ENCODE measurements at places on chromosomes 3 and 15.
A peak's percentile ranks its signal among the peaks of the same experiment; 100 is the strongest.

- DNase-seq = no peak
- no peaks in the 10 kb centered on the region for H3K36me3 ChIP-seq
- no peaks in the 10 kb centered on the region for H3K27me3 ChIP-seq
- H3K27ac ChIP-seq = no peak overlapping the region
- no peaks in the 10 kb centered on the region for H3K4me1 ChIP-seq
- no peak overlapping the region for H3K4me3 ChIP-seq
Observed at GRCh38 chr3:68866157-68866556, 66.2 kb downstream of the TAFA4 start.

DNA sequence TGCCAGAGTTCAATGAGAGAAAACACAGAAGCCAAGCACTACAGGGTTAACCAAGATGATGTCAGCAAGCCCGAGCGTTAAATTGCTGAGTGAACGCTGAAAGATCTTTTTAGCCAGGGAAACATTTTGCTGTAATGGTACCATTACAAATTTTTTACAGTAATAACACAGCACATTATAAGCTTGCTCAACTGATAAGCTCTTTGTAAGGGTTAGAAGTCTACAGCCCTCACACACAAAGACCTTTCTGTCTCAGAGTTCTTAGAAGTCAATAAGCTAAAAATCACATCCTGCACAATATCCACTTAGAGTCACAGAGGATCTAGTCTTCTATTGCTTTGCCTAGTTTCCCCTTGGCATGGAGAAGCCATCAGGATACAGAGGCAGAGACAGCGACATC is 29.9 kb downstream of the CHSY1 start:
- H3K27ac ChIP-seq = no peak overlapping the region
- H3K36me3 ChIP-seq = peaks cover 10% of the 10 kb centered on the region
- no peak overlapping the region for H3K4me3 ChIP-seq
- no peak for DNase-seq
- no peaks in the 10 kb centered on the region for H3K27me3 ChIP-seq
- no peaks in the 10 kb centered on the region for H3K4me1 ChIP-seq

GRCh38 chr3:125141596-125142419 is 70.7 kb downstream of the SLC12A8 start:
- peak; percentile 56 for DNase-seq
- H3K4me3 ChIP-seq = peak overlapping the region; percentile 57
- peaks cover 40% of the 10 kb centered on the region for H3K4me1 ChIP-seq
- peak overlapping the region; percentile 69 for H3K27ac ChIP-seq

DNA sequence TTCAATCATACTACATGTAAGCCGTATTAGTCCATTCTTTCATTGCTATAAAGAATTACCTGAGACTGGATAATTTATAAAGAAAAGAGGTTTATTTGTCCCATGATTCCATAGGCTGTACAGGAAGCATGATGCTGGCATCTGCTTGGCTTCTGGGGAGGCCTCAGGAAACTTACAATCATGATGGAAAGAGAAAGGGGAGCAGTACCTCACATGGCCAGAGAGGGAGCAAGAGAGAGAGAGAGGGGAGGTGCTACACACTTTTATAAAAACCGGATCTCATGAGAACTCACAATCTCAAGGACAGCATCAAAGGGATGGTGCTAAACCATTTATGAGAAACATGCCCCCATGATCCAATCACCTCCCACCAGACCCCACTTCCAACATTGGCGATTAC is 14.3 kb upstream of the CLASP2 start:
- no peak overlapping the region for H3K27ac ChIP-seq
- H3K36me3 ChIP-seq = no peaks in the 10 kb centered on the region
- no peaks in the 10 kb centered on the region for H3K4me1 ChIP-seq

GRCh38 chr15:47756872-47757271 is 39.6 kb downstream of the SEMA6D start:
- H3K27ac ChIP-seq = no peak overlapping the region
- H3K27me3 ChIP-seq = no peaks in the 10 kb centered on the region
- no peaks in the 10 kb centered on the region for H3K4me1 ChIP-seq
- peaks cover 13% of the 10 kb centered on the region for H3K36me3 ChIP-seq

Measured in tibial artery (tissue), 4 donors.